NCI-H1417 treated with DMSO at 0.1 percent for 48 hours (cell line): ENCODE measurements at places on chromosomes 1 and 21.

DNA sequence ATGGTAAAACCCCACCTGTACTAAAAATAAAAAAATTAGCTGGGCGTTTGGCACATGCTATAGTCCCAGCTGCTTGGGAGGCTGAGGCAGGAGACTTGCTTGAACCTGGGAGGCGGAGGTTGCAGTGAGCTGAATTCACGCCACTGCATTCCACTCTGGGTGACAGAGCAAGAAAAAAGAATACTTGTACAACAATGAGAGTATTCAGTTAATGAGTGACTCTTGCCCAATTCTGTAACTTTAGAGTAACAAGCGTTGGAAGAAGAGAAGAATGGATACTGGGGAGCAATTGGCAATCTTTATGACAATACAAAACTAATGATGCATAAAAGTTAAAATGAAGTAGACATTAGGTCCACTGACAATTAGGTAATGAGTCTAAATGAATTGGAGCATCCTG is 10.5 kb downstream of the ANXA9 start:
- DNase-seq = no peak

DNA sequence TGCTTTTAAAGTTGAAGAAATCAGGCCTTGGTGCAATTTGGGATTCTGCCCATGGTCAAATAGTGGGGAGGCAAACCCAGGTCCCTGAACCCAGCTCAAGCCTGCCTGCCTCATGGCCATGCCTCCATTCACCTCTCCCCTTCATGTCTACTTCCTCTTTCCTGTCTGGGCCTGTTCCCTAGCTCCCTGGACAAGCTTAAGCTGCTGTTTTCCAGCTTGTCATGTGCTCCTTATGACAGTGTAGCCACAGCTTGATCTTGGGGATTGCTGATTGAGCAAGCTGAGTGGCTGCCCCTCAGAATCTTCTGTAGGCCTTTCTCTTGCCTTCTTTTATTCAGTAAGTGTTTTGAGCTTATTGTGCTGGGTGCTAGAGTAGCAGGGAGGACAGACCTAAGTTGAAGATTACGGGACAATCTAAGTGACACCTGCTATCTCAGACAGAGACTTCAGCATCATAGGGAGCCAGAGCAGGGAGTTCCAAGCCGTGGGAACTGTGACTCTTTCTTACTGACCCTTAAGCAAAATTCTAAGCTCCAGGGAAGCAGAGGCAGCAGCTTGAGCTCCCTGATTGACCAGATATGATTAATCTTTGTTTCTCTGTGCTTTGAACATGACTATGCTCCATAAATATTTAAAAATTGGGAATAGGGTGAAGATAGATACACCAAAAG is 520 bp upstream of the MR1 start:
- DNase-seq = no peak

- DNase-seq = no peak
Measured at GRCh38 chr1:21510113-21510493, 880 bp downstream of the ALPL start.

GRCh38 chr1:187985145-187985896 is 1156.6 kb downstream of the PLA2G4A start:
- DNase-seq = no peak

DNA sequence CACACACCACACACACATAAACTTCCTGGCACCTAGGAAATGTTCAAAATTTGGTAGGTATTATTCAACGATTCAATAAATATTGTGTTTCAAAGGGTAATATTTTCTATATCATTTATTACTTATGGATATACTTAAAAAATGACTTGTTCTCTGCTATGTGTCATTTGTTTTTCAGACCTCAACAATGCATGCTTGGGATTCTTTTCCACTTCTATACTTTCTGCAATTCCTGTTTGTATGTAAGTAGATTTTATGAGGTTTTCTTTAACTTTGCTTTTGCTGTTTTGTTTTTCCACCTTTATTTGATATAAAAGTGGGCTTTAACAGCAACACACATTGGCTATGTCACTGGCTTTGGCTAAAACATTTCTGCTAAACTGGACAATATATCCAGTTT is 3.5 kb downstream of the CEP170 start:
- no peak for DNase-seq

DNA sequence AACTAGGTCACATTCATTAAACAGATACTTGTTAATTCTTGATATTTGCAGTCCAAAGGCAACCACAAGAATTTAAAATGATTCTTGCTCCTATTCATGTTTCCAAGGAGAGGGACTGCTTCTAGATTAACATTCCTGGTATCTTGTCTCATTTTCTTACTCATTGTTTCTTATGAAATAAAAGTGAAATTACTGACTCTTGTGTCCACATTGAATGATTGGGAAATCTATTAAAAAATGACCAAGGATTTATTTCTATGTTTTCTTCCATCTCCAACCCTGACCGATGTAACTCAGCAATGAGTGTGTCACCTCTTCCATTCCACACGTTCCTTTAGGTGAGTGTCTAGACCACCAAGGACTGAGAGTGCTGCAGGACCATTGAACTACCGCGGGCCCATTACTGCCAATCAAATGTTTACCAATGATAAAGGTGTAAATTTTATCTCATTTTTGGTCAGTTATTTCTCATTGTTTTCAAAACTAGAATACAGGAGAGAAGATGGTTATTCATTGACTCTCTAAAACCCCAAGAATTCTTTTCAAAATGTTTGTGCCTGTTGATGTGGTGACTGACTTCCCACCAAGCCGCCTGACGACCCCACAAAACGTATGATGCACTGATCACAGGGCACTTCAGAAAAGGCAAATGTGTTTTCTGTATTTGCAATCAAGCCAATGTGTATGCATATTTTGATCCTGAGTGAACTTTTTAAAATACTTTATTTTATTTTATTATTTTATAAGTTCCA is 414.6 kb upstream of the PTBP2 start:
- DNase-seq = no peak

- DNase-seq = no peak
Measured at GRCh38 chr1:78088015-78088414, 42.2 kb downstream of the GIPC2 start.
